CD4-positive, alpha-beta T cell (primary cell): ENCODE measurements at places on chromosomes 1 and 21.
A peak's percentile ranks its signal among the peaks of the same experiment; 100 is the strongest.

GRCh38 chr1:21827141-21827679, 15.1 kb downstream of the LDLRAD2 start:
- H3K4me3 ChIP-seq = no peak overlapping the region
- H3K4me1 ChIP-seq = no peaks in the 10 kb centered on the region
- H3K36me3 ChIP-seq = no peaks in the 10 kb centered on the region
- no peaks in the 10 kb centered on the region for H3K27me3 ChIP-seq
- no peak overlapping the region for H3K27ac ChIP-seq

DNA sequence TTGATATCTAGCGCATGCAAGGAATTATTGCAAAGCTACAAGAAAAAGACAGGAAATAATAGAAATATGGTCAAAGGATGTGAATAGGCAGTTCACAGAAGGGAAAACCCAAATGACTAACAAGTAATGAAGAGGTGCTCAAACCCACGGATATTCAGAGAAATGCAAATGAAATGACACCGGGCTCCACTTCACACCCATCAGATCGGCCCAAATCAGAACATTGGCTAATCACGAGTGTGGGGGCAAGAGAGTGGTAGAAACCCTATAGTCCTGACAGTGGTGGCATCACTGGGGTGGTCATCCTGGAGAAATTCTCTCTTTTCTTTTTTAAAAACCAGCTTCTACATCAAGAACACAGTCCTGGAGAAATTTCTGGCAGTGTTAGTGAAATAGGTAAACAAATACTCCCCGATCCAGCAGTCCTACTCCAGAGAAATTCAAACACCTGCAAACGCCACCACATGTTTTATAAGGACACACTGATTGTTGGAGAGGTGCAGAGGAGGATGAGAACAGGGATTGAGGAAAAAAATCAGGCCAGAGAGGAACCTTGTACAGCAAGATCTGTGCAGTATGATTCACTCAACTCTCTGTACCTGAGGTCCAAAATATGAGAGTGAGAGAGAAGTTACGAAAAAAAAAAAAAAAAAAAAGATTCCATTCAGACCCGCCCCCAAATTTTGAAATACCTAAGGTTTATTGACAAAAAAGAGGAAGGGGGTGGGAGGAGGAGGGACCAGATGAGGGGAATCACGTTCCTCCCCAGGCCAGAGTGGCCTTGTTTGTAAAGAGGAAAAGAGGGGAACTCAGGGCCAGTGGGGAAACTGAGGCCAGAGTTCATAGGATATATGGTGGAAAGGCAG, 9.2 kb upstream of the TNFRSF1B start:
- DNase-seq = no peak
- peak overlapping the region; percentile 16 for H3K27ac ChIP-seq
- H3K4me1 ChIP-seq = peaks cover 88% of the 10 kb centered on the region
- no peaks in the 10 kb centered on the region for H3K27me3 ChIP-seq

- no peaks in the 10 kb centered on the region for H3K36me3 ChIP-seq
- no peak overlapping the region for H3K27ac ChIP-seq
- no peak for DNase-seq
- H3K4me3 ChIP-seq = no peak overlapping the region
- H3K4me1 ChIP-seq = no peaks in the 10 kb centered on the region
- H3K27me3 ChIP-seq = no peaks in the 10 kb centered on the region
Observed at GRCh38 chr21:14889080-14889810, 175.6 kb downstream of the NRIP1 start.

GRCh38 chr1:31647106-31647505, 2.4 kb upstream of the PEF1 start:
- peaks cover 35% of the 10 kb centered on the region for H3K4me1 ChIP-seq
- DNase-seq = no peak
- H3K4me3 ChIP-seq = no peak overlapping the region
- H3K27me3 ChIP-seq = no peaks in the 10 kb centered on the region
- H3K36me3 ChIP-seq = no peaks in the 10 kb centered on the region

DNA sequence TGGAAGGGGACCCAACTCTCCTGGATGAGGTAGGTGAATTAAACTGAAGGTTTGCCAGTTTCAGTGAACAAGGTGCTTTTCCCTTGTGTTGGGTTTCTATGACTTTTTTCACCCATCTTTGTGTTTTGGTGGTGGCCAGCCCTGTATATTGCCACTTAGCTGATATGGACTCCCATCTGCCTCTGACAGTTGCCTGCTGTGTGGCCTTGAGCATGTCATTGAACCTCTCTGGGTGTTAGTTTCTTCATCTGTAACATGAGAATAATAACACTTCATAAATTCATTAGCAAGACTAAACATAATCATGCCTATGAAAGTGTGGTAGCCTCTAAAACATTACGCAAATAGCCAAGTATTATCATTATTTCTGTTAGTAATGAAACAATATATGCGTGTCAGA, 141.7 kb downstream of the PBX1 start:
- H3K27me3 ChIP-seq = no peaks in the 10 kb centered on the region
- H3K36me3 ChIP-seq = no peaks in the 10 kb centered on the region
- H3K4me1 ChIP-seq = no peaks in the 10 kb centered on the region
- no peak for DNase-seq
- H3K27ac ChIP-seq = no peak overlapping the region

GRCh38 chr1:57724535-57724934, 300.7 kb upstream of the DAB1 start:
- H3K4me3 ChIP-seq = no peak overlapping the region
- H3K27ac ChIP-seq = no peak overlapping the region
- DNase-seq = no peak

DNA sequence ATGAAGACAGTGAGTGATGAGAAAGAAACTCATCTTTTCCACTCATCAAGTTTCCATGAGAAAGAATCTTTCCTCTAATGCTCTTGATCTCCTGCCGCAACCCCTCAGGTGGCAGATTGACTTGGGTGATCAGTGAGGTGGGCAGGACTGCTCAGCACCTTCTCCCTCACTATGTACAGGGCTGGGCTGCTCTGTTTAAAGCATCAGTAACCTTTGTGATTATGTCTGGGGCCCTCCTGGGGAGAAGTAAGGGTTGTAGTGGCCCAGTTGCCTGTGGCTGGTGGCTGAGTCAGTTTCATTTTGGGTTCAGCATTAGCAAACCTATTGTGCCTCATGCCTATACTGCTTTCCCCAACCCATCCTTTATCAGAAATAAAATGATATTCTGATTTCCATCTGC, 366.0 kb downstream of the TTLL7 start:
- H3K27ac ChIP-seq = no peak overlapping the region
- no peaks in the 10 kb centered on the region for H3K36me3 ChIP-seq
- no peaks in the 10 kb centered on the region for H3K4me1 ChIP-seq
- no peak for DNase-seq
- H3K27me3 ChIP-seq = no peaks in the 10 kb centered on the region

DNA sequence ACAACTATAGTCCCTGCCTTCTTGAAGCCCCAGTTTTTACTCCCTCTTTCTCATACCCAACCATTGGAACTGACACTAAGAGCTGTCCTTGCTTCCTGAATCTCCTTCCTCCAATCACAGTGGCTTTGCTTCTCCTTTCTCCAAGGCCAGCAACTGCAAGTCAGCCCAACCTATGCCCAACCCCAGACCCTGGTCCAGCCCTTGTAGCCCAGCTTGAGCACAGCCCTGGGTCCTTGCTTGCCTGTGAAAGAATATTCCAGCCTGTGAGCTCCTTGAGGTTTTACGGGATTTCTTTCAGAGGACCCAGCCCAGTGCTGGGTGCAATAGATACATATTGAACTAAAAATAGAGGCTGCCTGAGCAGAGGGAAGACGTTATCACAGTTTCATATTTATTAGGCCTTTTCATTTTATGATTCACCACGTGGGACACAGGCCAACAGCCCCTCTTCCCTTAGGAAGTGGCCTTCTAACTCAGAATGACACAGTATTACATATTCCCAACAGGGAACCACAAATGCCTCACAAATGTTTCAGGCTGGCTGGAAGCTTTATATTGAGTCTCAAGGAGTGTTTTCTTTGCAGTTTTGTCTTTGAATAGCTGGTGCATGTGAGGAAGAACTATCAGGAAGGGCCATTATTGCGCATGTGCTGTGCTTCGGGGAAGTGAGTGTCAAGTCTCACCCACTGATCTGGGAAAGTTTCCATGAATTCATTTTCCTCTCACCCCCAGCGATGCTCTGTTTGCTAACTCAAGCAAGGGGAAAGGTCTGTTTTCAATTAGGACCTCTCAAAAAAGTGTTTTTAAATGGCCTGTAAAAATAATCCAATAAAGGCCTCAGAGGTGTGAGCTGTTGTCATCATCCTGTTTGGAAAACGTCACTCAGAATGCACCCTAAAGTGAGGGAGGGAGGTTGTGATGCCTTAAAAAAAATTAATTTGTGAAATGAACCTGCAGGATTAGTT, 92.3 kb upstream of the NFIA start:
- H3K27ac ChIP-seq = no peak overlapping the region
- H3K4me1 ChIP-seq = no peaks in the 10 kb centered on the region
- no peak for DNase-seq
- no peak overlapping the region for H3K4me3 ChIP-seq

- H3K4me3 ChIP-seq = no peak overlapping the region
- peaks cover 7% of the 10 kb centered on the region for H3K27me3 ChIP-seq
- no peak for DNase-seq
Observed at GRCh38 chr1:119779869-119780356, 11.2 kb upstream of the HMGCS2 start.

DNA sequence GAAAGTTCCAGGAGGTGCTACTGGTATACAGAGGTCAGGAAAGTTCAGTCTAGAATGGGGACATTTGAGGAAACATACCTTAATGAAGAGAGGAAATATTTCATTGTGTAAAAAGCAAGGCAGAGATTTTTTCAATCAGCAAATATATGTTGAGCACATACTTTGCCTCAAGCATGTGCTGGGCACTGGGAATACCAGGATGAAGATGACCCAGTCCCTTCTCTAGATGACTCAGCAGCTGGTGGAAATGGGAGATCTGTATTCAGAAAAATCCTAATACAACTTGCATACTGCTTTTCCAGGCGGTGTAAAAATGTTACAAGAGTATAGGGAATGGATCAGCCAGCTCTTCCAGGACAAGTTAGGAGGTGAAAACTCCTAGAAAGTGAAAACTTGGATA, 229.3 kb downstream of the FGGY start:
- H3K4me1 ChIP-seq = no peaks in the 10 kb centered on the region
- DNase-seq = no peak
- no peak overlapping the region for H3K27ac ChIP-seq
- no peaks in the 10 kb centered on the region for H3K36me3 ChIP-seq
- no peaks in the 10 kb centered on the region for H3K27me3 ChIP-seq
- H3K4me3 ChIP-seq = no peak overlapping the region

DNA sequence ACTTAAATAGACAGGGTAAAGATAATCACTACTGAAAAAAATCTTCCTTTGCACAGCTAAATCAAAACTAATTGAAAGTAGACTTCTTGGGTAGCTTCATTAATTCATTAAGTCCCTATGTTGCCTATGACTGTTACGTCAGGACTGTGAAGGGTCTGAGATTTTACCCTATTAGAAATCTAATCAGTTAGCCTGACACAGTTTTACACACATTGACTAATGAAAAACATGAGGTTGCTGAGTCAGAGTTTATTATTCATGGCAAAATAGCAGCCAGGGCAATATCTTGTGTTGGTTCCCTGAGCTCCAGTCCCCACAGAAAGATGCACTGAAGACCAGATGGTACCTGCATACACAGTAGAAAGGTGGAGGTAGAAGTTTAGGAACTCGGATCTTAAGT, 262.5 kb upstream of the ZP4 start:
- no peaks in the 10 kb centered on the region for H3K36me3 ChIP-seq
- DNase-seq = no peak
- H3K4me3 ChIP-seq = no peak overlapping the region

- H3K4me1 ChIP-seq = peaks cover 18% of the 10 kb centered on the region
- peak overlapping the region; percentile 90 for H3K27ac ChIP-seq
- H3K4me3 ChIP-seq = peak overlapping the region; percentile 64
- peak; percentile 53 for DNase-seq
Observed at GRCh38 chr1:226061841-226062557, 517 bp upstream of the H3-3A start.

DNA sequence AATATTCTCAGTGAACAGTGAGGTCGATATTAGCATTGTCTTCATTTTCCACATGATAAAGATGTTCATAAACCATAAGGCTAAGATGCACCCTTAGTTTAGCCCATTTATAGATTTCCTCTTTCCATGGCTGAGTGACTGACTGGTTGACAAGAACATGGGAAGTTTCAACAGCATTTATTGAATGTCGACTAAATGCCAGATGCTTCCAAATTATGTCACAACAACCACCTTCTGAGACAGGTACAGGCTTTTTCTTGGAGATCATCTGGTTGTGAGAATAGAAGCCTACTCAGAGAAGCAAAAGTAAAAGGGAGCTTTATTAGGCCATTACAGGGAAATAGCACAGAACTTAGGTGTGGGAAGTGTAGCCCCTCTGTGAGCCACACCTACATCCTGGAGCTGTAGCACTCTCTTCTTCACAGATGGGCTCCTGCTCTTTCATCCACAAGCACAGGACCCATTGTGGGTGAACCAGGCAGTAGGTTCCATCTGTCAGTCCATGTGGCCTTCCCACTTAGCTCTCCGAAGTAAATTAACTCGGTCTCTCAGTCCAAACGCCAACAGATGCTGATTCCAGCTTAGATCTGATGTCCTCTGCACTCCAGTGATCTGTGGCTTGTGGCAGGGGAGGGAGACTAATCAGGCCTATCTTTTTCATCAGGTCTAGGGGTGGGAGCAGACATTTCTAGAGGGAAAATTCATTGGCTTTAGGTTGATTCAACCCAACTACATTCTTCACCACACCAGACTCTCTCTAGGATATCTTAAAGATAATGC, 14.3 kb downstream of the ATP2B4 start:
- H3K27ac ChIP-seq = no peak overlapping the region
- H3K27me3 ChIP-seq = no peaks in the 10 kb centered on the region
- no peak for DNase-seq
- peaks cover 68% of the 10 kb centered on the region for H3K4me1 ChIP-seq
- H3K4me3 ChIP-seq = no peak overlapping the region
- peaks cover 43% of the 10 kb centered on the region for H3K36me3 ChIP-seq

DNA sequence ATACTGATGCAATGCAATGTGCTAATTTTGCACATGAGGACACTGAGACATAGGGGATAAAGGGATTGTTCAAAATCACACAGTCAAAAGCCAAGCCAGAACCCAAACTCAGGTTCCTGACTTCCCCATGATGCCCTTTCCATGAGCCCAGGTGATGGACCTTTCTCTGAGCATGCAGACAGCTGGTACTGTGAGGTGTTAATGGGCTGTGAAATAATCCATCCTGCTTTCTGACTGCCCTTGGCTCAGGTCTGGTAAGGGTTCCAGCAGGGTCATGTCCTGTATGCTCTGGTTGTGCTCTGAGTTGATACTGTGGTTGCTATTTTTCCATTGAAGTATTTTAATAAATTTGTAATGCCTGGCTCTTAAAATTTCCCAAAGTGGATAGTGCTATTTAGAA, 50.0 kb downstream of the CNIH3 start:
- H3K4me1 ChIP-seq = no peaks in the 10 kb centered on the region
- H3K36me3 ChIP-seq = no peaks in the 10 kb centered on the region
- no peak overlapping the region for H3K4me3 ChIP-seq
- no peak for DNase-seq
- no peaks in the 10 kb centered on the region for H3K27me3 ChIP-seq

- DNase-seq = no peak
- H3K4me1 ChIP-seq = peaks cover 64% of the 10 kb centered on the region
- H3K4me3 ChIP-seq = no peak overlapping the region
- H3K27ac ChIP-seq = no peak overlapping the region
- H3K36me3 ChIP-seq = peaks cover 92% of the 10 kb centered on the region
- no peaks in the 10 kb centered on the region for H3K27me3 ChIP-seq
Observed at GRCh38 chr1:8871965-8872399, 6.5 kb downstream of the ENO1 start.
